ENCODE measurements at places on chromosomes 13 and 19.

- peak; percentile 68 for DNase-seq
Measured at GRCh38 chr19:49442354-49442753, 1.0 kb upstream of the SLC17A7 start.

- DNase-seq = no peak
Measured at GRCh38 chr19:6952956-6953355, 65.6 kb downstream of the ADGRE1 start.

GRCh38 chr13:99859178-99860177 is 112.1 kb downstream of the ZIC5 start:
- peak; percentile 58 for DNase-seq

DNA sequence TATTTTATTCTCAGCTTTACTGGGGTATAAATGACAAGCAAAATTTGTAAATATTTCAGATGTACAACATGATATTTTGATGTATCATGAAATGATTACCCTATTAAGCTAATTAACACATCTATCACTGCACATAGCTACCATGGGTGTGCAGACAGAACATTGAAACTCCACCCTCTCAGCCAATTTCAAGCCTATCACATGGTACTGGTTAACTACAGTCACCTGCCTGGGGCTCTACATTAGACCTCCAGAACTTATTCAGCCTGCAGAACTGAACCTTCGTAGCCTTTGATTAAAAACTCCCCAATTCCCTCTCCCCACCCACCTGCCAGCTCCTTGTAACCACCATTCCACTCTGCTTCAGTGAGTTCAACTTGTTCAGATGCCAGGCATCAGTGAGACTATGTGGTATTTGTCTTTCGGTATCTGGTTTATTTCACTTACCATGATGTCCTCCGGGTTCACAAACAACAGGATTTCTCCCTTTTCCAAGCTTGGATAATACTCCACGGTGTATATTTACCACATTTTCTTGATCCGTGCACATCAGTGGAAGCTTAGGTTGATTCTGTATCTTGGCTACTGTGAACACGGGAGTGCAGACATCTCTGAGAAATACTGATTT is 19.2 kb downstream of the RAB20 start:
- no peak for DNase-seq

DNA sequence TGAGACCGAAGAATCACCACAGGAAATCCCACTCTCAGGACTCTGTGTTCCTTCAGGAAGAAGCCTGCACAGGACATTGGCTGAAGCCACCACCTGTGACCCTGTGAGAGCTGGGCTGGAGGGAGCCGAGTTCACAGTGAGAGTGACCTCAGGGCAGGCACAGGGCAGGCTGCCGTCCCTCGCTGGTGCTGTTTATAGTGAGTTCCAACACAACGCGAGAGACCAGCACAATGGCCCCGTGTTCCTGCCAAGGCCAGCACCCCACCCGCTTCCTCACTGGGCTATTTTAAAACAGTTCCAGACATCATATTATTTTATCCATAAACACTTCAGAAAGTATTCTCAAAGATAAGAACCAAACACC is 18.4 kb upstream of the GAS6 start:
- no peak for DNase-seq

DNA sequence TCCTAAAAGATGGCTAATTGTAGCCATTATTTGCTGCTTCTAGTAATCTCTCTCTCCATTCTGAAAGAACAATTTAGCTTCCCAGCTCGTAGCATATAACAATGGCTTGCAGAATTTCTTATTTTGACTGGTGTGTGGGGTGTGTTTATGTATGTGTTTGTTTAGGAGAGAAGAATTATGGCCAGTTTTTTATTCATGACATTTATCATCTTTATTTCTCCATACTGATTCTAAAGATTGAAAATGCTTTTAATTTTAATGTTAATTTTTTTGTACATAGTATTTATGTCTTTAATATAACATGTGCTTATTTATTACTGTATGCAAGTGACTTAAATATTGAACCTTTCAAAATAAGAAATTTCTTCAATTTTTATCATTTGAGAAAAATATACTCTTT is 115.8 kb upstream of the TMTC4 start:
- no peak for DNase-seq

- DNase-seq = no peak
Measured at GRCh38 chr19:58304748-58305064, 471 bp upstream of the ERVK3-1 start.

- DNase-seq = peak; percentile 93
Measured at GRCh38 chr19:41746593-41747227, 8.6 kb upstream of the CEACAM6 start.

DNA sequence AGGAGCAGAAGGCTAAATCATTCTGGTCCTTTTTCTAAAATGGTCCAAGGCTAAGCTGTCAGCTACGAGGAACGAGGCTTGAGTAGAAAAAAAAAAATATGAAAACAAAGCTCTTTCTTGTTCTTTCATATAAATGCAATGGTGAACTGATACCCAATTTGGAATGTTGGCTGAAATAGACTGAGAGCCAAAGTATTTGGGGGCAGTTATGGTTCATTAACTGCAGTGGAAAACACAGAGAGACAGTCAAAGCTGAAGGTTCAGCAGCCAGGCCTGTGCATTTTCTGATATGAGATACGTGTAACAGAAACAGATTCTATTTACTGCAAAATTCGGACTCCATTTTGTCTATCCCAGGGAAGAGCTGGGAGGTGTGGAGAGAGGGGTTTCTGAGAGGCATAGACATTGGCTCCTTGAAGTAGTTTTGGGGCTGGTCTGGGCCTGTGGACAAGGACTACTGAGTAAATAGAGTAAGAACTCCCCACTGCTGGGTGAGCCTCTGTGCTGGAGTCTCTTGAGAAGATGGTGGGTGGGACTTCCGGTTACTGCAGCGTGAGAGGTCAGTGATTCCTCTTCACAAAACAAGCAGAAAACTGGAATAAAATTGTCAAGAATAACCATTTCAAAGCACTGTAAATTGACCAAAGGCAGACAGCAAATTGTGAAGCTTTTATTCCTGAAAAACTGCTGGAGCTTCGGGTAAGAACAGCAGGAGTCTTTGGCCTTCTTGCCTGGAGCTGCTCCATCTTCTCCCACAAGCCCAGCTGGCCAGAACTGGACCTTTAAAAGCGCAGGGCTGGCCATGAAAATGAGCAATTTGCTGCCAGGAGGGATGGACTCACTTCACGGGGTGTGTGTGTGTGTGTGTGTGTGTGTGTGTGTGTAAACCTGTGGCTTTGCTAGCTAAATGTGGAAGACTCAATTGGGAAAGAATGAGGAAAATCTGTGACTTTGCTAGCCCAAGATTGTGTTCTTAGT is 43.1 kb upstream of the CNMD start:
- no peak for DNase-seq

- DNase-seq = no peak
Measured at GRCh38 chr19:42334697-42335373, 9.4 kb downstream of the MEGF8 start.

DNA sequence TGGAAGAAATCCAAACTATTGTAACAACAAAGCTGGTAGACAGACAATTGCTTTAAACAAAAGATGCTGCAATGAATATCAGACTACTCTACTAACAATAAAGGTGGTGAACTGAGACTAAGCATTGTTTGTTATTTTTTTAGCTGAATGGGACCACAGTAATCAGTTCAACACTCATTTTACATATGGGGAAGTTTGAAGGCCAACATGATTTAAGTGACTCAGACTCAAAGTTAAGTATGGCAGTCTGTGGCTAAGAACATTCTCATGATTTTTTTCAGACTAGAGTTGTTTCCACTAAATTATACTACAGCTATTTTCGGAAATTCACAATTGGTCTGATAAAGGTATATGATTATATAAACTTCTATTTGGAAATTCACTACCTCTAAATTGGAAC is 10.4 kb downstream of the EXOSC8 start:
- no peak for DNase-seq

DNA sequence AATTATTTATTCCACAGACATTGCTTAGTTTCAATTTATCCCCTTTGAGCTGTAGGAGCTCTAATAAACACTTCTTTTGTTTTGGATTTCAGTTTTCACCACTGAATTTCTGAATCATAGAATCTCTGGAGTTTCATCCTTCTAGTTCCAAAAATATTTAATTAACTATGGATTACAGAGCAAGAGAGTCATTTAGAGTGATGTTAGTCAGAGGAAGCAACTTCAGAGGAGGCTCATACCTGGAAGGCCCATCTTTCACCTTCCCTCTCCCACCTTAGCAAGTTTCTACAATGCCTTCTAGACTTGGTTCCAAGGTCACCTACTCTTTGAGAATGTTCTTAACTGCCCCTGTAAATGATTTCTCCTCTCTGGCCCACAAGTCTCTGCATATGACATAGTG is 353.2 kb downstream of the SPRY2 start:
- DNase-seq = no peak

DNA sequence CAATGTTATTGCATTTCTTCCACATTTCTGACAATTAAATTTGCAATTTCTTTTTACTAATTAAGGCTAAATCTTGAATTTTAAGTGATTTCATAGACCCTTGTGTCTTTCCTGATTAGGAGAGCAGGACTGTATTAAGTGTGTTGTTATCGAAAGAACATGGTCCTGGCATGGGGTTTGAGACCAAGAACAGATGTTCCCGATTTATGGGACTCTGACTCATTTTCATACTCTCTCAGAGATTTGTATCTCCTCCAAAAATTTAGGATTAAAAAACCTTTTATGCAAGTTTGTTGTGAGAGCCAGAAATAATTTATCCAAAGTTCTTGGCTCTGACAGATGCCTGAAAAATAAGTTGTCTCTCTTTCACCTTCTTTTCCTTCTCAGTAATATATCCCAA is 589.3 kb upstream of the ARGLU1 start:
- no peak for DNase-seq

DNA sequence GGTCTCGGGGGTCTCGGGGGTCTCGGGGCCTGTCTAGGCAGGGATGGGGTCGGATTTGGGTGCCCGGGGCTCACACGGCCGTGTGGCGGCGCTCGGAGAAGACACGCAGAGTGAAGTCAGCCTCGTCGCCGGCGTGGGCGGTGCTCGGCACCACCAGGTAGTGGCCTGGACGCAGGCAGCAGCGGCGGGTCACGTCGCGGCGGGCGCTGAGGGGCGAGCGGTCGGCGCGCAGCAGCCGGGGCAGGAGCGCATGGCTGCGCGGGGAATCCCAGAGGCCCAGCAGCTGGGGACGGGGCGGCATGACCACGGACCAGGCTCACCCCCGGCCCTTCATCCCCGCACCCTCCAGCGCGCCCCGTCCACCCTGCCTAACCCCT is 8.2 kb downstream of the CAPN12 start:
- DNase-seq = peak; percentile 76

DNA sequence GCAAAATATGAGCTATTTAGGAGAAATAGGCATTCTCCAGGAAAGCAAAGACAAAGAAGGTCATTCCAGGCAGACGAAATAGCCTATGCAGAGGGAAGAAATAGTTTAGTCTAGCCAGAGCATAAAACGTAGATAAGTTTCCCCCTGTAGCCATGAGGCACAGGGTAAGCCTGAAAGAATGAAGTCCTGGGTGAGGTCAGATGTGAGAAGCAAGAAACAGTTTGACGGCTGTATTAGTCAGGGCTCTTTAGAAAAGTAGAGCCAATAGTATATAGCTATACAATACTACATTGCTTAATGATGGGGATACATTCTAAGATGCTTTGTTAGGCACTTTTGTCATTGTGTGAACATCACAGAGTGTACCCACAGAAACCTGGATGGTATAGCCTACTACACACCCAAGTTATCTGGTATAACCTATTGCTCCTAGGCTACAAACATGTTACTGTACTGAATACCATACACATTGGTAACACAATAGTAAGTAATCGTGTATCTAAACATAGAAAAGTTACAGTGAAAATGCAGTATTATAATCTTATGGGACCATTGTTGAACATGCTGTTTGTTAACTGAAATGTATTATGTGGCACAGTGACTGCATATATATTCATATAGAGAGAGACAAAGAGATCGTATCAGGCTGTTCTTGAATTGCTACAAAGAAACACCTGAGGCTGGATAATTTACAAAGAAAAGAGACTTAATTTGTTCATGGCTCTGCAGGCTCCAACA is 59.3 kb upstream of the WDFY2 start:
- no peak for DNase-seq

DNA sequence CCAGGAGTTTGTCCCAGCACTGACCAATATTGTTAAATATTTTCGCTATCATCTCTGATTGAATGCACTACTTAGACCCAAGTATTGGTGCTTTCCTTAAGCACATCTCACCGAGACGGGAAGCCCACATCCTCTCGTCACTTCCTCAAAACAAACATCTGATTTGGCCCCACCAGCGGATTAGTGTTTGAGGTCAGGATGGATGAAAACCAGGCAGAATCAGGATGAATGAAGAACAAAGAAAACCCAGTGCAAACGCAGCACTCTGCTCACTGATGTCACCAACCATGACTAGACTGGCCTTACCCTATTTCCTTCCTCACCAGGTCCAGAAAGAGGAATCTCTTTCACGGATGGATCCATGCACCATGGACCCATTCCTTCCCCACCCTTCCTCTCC is 6.0 kb downstream of the PLAUR start:
- DNase-seq = no peak

DNA sequence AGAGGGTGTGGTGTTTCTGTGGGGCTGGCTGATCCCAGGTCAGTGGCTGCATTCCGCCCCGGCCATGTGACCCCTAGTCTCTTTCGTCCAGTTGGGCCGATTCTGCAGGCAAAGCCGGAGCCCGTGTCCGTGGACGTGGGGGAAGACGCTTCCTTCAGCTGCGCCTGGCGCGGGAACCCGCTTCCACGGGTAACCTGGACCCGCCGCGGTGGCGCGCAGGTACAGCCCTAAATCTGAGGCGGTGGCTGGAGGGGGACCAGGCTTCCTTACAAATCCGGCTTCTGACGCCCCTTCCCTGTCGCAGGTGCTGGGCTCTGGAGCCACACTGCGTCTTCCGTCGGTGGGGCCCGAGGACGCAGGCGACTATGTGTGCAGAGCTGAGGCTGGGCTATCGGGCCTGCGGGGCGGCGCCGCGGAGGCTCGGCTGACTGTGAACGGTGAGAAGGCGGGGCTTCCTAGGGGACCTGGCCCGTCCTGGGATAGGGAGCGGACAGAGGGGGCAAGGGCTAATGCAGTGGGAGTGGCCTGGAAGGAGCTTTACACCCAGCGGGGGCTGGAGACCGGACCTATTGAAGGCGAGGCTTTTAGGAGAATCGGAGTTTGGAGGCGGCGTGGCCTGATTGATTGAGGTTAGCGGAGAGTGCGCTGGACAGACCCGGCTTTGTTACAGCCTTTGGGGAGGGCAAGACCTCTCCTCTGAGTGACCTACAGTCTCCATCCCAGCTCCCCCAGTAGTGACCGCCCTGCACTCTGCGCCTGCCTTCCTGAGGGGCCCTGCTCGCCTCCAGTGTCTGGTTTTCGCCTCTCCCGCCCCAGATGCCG is 4.3 kb downstream of the KIRREL2 start:
- DNase-seq = no peak
